ENCODE measurements at places on chromosomes 5 and 9.

GRCh38 chr5:143665866-143666265 is 146.1 kb upstream of the HMHB1 start:
- DNase-seq = no peak

DNA sequence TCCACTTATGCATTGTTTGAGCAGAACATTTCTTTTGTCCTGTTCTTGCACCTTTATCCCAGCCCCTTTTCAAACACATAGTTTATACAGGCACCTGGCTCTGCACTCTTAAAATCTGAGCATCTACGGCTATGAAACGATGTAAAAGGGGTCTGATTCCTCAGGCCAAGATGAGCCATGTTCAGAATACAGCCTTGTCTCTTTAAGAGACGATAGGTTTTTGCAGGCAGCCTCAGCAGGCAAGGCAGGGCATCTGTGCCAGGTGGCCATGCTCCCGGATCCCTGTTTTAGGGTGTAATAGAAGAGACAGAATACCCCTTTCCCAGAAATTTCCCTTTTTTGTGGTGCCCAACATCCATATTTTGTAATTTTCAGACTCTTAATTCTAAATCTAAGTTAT is 89.1 kb upstream of the NFIB start:
- no peak for DNase-seq

- DNase-seq = no peak
These were observed 30.4 kb upstream of the UBTD2 start for GRCh38 chr5:172313915-172314314.

DNA sequence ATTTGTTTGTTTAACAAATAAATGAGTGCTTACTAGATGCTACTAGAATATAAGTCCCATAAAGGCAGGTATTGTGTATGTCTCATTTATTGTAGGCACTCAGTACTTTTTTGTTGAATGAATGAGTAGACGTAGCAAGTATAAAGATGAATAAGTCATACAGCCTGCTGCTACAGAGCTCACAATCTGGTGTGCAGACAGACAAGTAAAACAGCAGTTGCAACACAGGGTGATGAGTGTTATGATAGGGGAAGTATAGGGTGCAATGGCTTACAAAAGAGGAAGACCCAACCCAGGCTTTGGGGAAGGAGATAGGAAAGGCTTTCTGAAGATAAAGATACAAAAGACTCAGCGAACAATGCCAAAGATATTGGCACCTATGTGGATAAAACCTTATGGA is 47.7 kb downstream of the SH3RF2 start:
- no peak for DNase-seq

DNA sequence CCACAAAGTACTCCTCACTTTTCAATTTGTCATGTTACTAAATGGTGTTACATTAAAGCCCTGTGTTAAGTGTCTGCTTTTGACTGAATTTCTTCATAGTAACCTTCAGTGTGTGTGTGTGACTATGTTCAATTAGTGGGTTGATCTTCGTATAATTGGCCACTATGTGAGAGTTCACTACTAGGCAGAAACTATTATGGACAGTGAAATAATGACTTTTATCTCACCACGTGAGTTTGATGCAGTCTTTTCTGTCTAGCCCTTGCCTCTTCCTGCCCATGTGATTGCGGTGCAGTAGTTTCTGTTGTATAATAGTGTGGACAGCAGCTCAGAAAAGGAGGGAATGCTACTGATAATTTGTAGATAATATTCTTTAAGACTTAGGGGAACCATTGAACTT is 1.8 kb upstream of the MAML1 start:
- no peak for DNase-seq

DNA sequence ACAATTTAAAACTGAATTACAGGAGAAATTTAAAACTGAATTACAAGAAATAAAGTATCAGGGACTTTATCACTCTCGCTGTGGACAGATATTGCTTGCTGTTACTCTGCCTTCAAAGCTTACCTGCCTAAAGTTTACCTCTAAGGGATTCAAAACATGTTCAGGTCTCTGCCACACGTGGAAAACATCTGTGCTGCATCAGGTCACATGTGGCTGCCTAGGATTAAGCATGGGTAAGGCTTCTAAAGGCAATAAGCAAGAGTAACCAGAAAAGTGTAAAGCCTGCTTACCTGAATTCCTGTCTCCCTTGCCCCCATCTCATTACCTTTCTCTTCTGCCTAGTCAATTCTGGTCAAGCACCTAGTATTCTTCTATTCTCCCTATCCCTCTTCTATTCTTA is 18.9 kb downstream of the MINAR2 start:
- DNase-seq = no peak

- peak; percentile 17 for DNase-seq
These were observed 395.0 kb upstream of the SMARCA2 start for GRCh38 chr9:1619915-1620710.

- peak; percentile 46 for DNase-seq
These were observed 296.7 kb downstream of the ARL15 start for GRCh38 chr5:54013556-54014194.

DNA sequence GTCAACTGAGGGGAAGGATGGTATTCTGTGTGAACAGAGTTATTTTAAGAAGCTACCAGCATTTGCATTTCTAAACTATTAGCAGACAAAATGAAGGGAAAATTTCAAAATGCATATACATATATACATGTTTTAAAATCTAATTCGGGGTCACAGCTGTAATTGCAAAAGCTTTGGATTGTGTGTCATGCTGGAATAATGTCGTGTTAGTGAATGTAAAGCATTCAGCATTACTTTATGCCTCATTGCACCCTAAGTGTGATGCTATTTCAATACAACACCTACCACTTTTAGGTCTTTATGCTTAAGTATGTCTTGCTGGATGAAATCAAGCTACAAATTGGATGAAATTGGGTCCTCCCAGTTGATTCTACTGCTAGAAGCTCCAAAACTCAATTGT is 687.6 kb upstream of the MEF2C start:
- DNase-seq = no peak

DNA sequence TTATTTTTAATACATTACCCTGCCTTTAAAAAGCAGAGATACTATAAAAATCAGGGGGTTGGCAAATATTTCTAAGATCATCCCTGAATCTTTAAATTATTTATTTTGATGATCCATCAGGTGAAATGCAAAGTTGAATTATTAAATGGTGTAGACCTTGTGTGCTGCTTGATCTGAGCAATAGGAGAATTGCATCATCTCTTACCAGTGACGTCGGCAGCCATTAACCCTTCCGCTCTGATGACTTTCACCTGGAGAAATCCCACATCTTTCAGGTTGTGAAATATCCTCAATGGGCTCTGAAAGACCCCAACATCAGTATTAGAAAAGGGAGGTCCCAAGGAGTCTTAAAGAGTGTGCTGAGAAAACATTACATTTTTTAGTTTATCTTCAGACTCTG is 270.2 kb downstream of the SLF1 start:
- DNase-seq = no peak

DNA sequence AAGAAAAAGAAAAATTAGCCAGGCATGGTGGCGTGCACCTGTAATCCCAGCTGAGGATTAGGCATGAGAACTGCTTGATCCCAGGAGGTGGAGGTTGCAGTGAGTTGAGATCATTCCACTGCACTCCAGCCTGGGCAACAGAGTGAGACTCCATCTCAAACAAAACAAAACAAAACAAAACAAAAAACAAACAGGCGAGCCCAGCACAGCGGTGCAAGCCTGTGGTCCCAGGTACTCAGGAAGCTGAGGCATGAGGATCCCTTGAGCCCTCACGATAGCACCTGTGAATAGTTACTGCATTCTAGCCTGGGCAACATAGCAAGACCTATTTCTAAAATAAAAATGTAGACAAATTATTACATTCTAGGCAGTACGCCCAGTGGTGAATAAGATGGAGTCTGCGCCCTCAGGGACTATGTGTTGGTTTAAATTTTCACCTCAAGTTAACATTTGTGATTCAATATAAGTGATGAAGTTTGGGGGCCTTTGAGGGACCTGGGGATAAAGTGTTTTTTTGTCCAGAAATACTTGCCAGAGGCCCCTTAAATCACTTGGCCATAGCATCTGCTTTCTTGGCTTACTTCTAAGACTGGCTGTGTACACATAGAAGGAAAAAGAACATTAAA is 3.4 kb upstream of the GAPVD1 start:
- no peak for DNase-seq

- DNase-seq = no peak
These were observed 25.4 kb downstream of the STARD4 start for GRCh38 chr5:111486926-111487325.

DNA sequence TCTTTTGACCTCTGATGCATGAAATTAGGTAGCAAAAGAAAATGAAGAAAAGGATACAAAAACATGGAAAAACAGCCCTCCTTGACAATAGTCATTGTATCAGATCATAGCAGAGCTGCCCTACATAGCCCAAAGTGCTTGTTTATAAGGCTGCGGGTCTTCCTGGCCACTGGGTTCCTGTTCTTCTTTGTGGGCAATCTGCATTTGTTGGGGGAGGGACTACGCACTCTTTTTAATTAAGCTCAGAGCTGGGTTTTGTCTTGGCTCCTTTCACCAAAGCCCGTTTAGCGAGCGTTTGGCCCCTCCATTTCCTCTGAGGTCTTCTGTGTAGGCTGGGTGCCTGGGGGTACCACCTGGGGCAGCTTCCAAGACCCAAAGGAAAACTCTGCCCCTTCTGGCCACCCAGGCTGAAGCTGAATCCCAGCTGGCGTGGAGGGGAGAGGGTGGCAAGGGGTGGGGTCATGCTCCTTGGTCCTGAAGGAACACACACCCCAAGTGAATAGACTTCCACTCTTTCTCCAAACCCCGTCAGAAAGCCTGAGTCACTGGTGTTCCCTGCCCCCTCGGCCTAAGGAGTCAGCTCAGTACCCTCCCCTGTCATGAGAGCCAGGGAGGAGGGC is 6.5 kb upstream of the PAX5 start:
- DNase-seq = no peak

- no peak for DNase-seq
These were observed 11.3 kb downstream of the KLF9 start for GRCh38 chr9:70403166-70403565.

DNA sequence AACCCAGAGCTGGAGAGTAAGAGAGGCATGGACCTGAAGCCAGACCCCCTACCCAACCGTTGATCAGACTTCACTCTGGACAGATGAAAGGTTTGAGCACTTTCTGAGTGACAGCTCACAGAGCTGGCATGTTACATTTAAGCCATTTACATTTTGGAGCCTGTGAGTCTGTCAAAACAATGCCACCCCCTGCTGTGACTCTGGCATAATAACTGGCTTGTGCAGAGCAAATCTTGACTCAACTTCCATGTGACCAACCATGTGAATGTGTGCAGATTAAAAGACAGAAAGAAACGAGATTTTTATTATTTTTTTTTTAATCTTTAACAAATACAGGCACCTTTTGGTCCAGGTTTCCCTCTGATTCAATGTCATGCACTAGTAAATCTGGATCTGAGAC is 48.5 kb downstream of the MFAP3 start:
- peak; percentile 17 for DNase-seq

DNA sequence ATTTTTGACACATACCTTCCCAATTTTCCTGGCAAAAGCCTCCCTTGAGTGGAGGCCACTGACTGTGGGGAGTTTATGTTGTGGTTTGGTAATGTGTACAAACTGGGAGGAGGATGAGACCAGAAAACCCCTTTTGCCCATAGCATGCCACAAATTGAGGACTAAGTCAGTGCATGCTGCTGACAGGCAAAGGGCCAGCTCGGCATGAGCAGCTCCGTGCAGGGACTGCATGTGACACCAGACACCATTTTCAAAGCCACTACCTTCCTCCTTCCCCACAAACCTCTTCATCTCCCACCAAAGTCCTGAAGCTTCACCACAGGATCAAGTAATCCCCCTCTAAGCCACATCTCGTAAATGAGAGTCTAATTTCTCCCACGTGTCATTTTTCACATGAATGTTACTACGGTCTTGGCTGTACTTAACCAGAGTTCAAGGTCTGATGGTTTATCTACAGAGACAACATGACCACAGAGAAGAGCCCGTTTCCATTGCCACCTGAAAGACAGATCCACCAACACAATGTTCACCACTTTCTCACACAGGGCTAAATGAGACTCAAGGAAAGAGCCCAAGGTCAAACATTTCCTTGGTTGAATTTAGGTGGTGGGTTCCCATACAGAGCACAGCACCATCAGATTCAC is 106.5 kb downstream of the NFIB start:
- no peak for DNase-seq

DNA sequence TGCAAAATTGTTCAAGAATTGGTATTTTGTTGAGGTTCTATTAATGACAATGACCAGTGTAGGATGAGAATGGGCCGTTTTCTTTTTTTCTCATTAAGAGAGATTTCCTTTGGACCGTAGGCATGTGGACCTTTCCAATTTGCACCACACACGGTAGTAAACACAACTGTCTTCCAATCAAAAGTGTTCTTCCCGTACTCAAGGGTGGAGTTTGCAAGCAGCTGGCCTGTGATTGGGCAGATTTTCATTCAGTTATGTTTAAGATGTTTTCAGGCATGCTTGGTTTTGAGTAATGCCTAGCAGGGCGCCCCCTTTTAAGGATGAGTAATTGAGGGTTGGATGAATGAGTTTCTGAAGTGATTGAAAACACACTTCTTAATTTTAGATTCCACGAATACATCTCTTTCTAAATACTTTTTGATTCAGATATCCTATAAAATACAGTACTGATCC is 2.5 kb downstream of the KDM3B start:
- no peak for DNase-seq

- DNase-seq = peak; percentile 39
These were observed 681 bp downstream of the MAN2A1 start for GRCh38 chr5:109690242-109690974.

DNA sequence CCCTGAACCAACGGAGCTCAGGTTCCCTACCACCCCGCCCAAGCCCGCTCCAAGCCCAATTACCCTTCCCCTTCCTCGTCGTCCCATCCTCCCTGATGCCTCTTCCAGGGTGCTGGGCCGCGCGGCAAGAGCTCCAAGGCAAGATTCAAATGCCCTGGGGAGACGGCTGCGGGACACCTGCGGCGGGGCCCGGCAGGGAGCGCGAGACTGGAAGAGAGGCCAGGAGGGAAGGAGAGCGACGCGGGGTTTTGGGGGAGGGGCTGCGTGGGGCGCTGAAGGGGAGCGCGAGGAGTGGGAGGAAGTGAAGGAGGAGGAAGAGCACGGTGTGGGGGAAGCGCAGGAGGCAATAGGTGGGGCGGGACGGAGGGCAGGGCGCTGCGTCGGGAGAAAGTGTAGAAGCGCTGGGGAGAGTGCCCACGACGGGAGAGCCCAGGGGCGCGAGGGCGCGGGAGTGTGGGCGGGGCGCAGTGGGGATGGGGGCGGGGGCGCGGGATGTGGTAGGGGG is 975 bp upstream of the NXNL2 start:
- peak; percentile 29 for DNase-seq

DNA sequence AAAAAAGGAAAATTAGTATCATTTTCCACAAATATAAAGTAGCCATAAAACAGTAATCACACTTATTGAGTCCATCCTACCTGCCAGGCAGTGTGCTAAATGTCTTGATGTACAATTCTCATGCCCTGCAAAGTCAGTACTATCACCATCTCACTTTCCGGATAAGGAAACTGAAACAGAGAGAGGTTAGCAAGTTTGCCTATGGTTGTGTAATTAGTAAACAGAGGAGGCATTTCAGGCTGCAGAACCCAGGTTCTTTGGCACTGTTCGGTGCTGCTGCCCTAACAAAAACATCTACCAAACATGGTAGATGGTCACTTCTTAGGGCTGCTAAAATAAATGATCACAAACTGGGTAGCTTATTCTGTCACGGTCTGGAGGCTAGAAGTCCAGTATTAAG is 22.6 kb downstream of the PLAC8L1 start:
- DNase-seq = no peak

GRCh38 chr5:114744406-114744805 is 382.5 kb downstream of the KCNN2 start:
- DNase-seq = no peak

- DNase-seq = no peak
These were observed 6.8 kb upstream of the DENND4C start for GRCh38 chr9:19223724-19224123.
